Hypothalamus (tissue), 51 donors: ENCODE measurements at places on chromosomes 16 and 17.

DNA sequence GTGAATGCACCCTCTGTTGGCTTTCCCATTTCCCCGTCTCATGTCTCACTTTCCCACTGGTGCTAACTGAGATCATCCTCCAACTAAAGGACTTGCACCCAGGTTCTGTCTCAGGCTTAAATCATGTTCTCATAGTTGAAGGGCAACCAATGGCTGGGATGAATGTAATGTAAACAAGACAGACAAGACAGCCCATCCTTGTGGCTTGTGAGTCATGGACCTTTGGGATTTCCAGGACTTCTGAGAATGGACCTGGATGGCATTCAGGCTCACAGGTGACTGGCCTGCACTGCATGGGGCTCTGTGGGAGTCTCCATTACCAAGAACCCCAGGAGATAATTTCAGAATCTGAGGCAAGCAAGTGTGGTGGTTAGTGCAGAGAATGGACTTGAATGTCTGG is 347.5 kb downstream of the HAPSTR1 start:
- DNase-seq = no peak

- no peak for DNase-seq
These were observed 48.8 kb downstream of the SDK2 start for GRCh38 chr17:73595479-73595878.

GRCh38 chr16:53007095-53007494 is 45.6 kb downstream of the CHD9NB start:
- no peak for DNase-seq

DNA sequence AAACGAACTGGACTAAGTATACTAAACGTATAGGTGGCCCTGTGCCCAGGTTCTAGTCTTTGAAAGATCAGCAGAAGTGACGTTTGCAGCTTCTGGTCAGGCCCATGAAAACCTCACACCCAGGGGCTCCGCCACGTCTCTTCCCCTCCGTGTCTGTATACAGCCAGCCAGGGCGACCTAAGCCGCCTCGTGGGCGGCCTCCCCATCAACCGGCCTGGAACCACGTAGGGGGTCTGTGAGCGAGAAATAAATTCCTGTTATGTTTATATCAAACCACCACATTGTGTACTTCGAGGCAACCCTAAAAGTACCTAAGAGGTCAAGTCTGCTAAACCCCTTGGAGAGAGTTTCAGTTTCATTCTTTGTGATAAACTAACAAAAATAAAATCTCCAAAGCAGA is 6.8 kb downstream of the TK1 start:
- DNase-seq = no peak

DNA sequence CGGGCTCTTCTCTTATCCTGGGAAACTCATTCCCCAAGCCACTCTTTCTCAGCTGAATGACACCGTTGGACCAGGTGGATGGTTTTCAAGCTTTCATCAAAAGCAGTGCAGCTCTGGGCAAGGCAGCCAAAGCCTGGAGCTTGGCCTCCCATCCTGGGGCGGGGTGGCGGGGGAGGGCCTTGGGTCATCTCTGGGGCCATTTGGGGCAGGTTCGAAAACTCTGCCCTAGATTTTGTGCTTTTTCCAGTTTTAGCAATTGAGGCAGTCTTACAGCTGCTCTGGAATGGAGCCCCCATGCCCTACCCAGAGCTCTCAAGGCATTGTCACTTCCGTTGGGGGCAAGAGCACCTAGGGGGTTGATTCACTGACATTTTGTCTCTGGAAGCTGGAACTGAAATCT is 9.1 kb downstream of the MPRIP start:
- no peak for DNase-seq

DNA sequence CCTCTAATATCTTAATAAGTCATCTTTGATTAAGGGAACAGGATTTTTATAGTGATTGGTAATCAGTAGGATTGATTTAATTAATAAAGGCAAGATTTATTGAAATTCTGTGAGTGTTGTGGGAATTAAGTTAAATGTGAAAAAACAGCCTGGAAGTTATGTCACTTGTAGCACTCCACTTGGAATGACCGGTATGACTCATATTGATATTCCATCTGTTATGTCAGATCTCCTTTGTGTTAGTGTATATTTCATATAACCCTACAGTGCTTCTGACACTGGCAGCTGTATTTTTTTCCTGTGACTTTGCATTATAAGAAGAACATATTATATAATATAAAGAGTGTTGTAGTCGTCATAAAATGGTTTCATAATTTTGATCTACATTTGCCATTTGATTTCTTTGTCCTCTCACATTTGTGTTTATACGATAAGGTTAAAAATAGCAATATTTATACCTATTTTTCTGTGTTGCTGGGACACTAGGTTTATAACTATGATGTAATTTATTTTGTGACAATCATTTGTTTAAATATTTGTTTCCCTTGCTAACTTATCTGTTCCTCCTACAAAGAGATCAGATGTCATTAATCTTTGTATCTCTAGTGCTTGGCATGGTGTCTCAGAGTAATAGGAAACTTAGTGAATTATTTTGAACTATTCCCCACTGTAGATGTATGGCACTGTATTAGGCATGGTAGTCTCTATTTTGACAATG is 249.0 kb downstream of the BCAS3 start:
- no peak for DNase-seq

DNA sequence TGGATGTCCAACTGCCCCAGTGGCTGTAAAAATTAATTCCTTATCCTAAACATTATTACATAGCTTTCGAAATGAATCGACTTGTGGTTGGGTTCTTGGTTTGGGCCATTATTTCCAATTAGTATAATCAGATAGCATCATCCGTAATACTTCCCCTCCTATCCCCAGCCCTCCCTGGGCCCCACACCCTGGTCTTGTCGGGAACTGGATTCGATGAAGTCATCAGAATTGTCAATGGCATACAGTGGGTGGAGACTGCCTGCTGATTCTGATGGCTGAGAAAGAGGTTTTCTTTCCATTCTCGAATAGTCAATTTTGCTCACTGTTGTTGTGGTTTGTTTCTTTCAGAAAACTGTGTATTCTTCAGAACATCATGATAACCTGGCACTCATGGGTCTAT is 395.1 kb downstream of the SEC14L1 start:
- no peak for DNase-seq

- DNase-seq = no peak
These were observed 15.7 kb upstream of the CCL1 start for GRCh38 chr17:34378664-34379101.

- no peak for DNase-seq
These were observed 64.2 kb upstream of the ATP2A3 start for GRCh38 chr17:4028436-4028835.

GRCh38 chr16:81499576-81500380 is 55.2 kb downstream of the CMIP start:
- no peak for DNase-seq

- DNase-seq = no peak
These were observed 202.8 kb upstream of the FOXF1 start for GRCh38 chr16:86307514-86307903.

GRCh38 chr17:67518876-67519275 is 141.8 kb downstream of the PITPNC1 start:
- DNase-seq = no peak

DNA sequence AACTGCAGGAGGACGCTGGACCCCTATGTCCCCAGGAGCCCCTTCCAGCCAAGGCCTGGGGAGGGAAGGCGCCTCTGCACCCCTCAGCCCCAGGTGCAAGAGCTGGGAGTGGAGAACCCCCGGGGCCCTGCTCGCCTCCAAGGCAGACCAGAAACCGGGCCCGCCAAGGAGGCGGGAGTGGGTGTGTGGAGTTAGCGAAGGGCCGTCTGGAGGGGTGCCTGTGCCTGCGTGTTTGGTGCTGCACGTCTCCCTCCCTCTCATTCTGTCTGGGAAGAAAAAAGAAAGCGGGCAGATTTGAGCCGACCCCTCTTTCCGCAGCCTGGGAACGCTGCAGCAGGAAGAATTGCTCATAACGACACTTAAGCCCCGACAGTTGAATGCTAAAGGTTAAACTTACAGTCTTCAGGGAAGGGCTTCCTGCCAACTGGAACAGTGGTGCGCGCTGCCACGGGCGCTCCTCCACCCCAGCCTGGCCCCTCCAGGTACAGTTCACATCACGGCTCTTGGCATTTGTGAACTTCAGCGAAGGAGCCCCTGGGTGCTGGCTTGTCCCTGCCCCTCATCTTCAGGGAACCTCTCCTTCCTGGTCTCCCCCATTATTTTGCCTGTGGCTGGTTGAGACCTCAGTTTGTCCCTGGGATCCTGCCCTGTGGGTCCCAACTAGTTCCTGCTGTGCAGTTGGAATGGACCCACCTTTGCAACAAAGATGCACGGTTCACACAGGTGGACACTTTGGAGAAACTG is 19.2 kb upstream of the ZFHX3 start:
- no peak for DNase-seq

GRCh38 chr16:11283820-11284248 is 2.7 kb upstream of the PRM1 start:
- DNase-seq = no peak

DNA sequence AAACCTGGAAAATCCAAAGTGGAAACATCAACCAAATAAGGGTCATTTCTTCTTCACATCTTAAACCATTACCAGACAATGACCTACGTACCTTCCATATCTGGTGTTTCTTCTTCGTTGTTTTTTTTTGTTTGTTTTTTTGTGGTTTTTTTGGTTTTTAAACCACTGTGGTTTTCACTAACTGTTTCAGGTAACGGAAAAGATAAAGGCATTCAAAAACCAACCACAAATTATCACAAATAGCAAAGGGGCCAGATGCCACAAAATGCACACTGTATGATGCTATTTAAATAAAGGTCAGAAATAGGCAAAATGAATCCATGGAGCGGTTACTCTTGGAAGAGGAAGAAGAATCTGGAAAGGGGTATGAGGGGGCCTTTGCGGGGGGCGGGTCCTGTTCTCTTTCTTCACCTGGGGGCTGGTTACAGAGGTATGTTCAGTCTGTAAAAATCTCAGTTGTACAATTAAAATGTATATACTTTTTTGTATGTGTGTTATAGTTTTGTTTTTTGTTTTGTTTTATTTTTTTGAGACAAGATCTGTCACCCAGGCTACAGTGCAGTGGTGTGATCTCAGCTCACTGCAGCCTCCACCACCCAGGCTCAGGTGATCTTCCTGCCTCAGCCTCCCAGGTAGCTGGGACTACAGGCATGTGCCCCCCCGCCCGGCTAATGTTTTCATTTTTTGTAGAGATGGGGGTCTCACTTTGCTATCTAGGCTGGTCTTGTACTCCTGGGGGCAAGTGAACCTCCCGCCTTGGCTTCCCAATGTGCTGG is 29.6 kb downstream of the LITAF start:
- DNase-seq = no peak

- no peak for DNase-seq
These were observed 10.2 kb upstream of the SMPD3 start for GRCh38 chr16:68458551-68458950.

- no peak for DNase-seq
These were observed 166.8 kb downstream of the MAP2K6 start for GRCh38 chr17:69581061-69581961.

DNA sequence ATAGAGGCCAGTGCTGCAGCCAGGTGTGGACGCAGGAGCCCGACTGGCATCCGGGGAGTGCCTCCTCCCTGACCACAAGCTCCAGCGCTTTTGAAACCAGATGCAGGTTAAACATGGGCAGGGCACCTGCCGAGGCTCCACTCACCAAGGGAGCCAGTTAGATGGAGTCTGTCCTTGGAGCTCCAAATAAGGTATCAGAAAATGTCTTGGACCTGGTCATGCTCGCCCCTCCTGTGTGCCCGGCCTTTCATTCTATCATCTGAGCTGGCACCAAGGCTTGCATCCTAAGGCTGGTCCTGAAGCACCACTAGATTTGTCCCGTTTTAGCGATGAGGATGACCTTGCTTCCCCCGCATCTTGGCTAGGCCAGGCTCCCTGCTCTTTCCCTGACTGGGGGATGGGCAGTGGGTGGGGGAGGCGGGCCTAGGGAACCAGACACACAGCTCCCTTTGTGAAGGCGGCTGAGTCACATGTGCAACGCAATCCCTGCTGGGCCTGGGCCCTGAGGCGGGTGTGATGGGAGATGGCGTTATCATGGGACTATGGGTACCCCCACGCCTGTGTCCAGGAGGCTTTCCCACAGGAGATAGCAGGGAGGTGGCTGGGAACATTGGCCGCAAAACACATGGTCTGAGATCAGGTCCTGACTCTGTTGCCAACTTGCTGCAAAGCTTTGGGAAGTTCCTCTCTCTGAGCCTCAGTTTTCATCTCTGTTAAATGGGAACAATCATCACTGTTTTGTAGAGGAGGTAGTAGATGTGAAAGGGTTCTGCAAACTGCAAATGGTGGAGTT is 5.0 kb upstream of the ADGRG1 start:
- peak; percentile 83 for DNase-seq

DNA sequence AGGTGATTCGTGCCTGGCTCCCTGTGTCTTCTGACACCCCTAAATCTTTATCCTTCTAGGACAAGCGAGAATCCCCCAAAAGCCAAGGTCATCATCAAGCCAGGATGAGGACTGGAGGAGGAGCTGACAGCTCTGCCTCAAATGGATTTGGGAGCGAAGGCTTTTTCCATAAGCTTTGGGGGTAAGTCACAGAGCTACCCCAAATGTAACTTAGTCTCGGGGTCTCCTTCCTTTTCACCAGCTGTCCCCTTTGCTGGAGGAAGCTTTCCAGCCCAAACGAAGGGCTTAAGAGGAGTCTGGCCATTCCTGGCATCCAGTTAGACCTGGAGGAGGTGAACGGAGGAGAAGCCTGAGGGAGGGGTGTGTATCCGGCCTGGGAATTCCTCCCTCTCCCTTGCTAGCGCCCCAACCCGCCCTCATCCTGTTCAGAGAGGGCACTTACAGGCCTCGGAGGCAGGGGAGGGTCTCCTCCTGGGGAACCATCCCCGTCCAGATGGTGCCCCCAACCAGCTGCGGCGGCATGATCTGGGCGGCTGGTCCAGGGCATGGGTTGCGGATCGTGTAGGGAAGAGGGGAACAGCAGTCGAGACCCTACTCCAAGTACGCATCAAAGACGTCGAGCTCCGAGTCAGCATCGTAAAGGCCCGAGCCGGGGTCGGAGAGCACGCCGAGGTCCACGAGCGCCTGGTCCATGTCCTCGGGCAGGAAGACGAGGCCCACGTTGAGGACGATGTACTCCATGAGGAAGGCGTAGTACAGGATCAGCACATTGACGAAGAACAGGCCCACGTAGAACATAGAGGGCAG is 938 bp downstream of the DEXI start:
- DNase-seq = no peak

DNA sequence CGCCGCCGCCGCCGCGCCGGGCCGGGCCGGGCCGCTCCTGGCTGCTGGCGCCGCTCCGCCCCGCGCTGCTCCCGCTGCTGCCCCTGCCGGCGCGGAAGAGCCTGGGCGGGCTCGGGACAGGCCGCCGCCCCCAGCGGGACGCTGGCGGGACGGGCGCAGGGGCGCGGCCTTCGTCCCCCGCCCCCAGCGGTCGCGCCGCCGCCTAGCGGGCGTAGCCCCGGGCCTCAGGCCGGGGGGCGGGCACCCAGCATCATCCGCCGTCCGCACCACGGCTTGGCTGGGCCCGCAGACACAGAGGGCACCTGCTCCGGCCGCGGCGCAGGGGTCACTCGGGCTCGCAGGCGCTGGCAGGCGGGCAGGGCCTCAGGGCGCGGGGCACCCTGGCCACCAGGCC is at the start of gene AMFR:
Gene AMFR, minus strand, starts transcription at position 107 of the 394 bp plus-strand sequence. CDS start 218 bp downstream, outside the sequence.
- DNase-seq = peak; percentile 58

DNA sequence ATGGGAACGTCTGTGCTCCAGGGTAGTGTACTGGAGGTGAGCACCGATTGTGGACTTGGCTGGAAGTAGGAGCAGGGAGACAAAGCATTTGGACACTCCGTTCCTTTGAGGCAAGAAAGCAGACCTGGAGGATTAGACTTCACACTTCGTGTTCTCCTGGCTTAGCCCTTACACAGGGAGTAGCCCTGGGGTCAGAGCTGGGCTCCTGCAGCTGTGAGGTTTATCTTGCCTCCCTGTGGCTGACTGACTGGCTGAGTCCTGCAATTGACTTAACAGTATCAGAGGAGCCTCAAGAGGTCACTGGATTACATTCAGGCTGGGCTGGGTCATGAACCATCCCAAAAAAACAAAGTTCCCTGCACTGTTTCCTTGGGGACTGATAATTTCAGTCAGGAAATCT is 37.1 kb downstream of the MPRIP start:
- no peak for DNase-seq
